ENCODE measurements at places on chromosomes 4 and X. TPM values are rescaled to one million over a fixed set of nuclear protein-coding genes. Genes with fewer than 3 reads are reported as not detected.

DNA sequence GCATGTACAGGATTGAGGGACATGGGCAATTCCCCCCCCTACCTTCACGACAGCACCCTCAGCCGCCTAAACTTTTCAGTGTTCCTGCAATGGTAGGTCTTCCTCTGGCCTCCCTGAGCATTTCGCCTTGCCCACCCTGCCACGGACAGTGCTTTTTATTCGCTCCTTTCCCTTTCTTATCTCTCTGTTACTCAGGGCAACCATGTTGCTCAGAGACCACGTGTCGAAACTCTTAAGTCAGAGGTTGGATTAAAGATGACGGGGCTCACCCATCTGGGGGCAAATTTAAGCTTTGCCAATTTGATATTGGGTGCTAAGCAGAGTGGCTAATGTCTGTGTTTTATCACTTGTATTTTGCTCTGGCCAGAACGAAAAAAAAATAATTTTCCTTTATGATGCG lies 20.4 kb downstream of the TENM3 start:
- no peak for DNase-seq

- no peak for DNase-seq
Measured at GRCh38 chr4:26061248-26061986, 147.4 kb downstream of the SMIM20 start.

GRCh38 chr4:151675411-151675971 lies 85.3 kb downstream of the GATB start:
- DNase-seq: no peak

DNA sequence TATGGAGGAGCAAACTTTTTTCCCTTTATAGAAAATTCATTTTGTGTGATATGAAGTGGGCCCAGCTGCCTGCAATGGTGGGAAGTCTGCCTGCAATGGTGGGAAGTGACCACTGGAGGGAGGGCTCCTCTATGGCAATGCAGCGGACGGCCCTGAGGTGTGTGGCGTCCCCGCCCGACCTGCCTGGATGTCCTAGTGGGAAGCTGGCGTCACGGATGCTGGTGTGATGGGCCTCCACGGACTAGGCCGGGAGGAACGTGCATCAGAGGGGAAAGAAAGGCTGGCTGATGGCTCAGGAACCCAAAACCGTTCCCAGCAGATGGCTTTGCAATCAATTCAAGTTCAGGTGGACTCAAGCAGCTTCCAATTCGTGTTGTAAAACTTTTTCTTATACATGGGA lies 177.9 kb downstream of the AFAP1 start:
- no peak for DNase-seq

GRCh38 chr4:187767158-187767557 lies 228.4 kb upstream of the ZFP42 start:
- DNase-seq: no peak

GRCh38 chr4:139672215-139672614 lies 6.6 kb downstream of the MGST2 start:
- no peak for DNase-seq

The LAGE3 gene
- 19.5 TPM for total RNA-seq

Measured in foreskin keratinocyte (primary cell).